ENCODE measurements at places on chromosomes 2 and 18.

GRCh38 chr18:13494871-13495445, 231.4 kb downstream of the FAM210A start:
- DNase-seq = no peak

- no peak for DNase-seq
Measured at GRCh38 chr2:233746475-233747282, 13.4 kb upstream of the UGT1A1 start.

GRCh38 chr2:227804975-227805374, 8.7 kb upstream of the CCL20 start:
- no peak for DNase-seq

DNA sequence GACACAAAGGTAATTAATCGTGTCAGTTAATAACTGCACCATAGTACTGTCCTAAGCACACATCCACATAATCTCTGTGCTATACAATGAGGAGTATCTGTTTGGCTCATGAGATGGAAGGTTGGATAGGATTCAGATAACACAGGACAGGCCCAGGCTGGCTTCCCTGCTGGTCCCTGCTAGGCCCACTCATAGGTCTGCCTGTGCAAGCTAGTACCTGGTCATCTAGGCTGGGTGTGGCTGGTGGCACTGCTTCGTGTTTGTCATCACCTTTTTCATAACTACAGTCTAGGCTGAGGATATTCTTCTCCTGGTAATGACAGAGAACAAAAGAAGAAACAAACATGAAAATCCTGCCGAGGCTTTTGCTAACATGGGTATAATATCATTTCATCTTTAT, 392.8 kb downstream of the TRIB2 start:
- DNase-seq = no peak

- DNase-seq = no peak
Measured at GRCh38 chr2:235825946-235826345, 332.1 kb downstream of the AGAP1 start.

DNA sequence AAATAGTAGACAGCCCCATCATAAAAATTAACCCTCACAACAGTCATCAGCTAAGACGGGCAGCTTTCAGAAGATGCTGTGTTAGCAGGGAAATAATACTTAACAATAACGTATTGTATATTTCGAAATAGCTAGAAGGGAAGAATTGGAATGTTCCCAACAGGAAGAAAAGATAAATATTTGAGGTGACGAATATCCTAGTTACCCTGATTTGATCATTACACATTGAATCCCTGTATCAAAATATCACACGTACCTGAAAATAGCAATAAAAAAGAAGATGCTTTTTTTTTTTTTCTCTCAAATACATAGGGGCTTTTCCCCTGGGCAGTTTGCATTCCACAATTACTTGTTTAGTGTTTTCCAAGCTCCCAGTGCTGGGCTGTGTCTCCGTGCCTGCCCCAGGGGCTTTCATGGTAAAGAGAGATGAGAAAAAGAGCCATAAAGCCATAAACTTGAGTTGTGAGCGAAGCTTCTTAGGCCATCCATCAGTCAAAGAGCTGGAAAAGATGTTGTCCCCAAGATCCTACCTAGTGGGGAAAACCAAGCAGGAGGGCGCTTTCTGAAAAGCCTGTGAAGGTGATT, 183.0 kb upstream of the REV1 start:
- DNase-seq = no peak

- no peak for DNase-seq
Measured at GRCh38 chr2:206324869-206325268, 50.4 kb downstream of the ZDBF2 start.

DNA sequence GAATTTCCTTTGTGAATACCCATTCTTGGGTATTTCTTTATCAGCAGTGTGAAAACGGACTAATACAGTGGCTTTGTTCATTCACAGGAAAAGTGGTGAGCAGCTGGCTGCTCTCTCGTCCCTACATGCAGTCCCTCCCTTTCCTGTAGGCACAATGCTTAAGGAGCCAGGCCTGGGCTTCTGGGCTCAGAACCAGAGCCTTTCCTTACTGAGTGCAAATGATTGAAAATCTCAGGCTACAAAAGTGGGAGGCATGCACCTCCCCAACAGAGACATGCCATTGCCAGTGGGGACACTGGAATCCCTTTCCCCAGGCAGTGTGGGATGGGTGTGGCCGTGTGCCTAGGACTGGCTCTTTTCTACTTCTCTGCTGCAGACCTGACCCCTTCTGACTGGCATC, 61.3 kb downstream of the MCFD2 start:
- no peak for DNase-seq

DNA sequence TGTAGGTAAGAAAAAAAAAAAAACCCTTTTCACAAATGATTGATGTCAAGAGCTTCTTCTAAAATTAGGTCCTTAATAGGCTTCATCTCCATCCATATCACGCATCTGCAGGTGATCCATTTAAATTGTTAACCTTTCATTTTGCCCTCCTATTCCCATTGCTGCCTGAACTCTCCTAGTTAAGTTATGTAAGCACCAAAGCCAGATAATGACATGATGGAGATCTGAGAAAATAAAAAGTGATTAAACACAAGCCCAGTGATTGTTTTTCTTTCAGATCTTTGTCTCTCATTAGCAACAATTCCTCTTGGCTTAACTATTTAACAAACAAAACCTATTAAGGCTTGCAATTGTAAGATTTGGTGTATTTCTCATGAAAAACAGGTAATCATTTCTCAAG, 20.0 kb downstream of the LANCL1 start:
- no peak for DNase-seq

DNA sequence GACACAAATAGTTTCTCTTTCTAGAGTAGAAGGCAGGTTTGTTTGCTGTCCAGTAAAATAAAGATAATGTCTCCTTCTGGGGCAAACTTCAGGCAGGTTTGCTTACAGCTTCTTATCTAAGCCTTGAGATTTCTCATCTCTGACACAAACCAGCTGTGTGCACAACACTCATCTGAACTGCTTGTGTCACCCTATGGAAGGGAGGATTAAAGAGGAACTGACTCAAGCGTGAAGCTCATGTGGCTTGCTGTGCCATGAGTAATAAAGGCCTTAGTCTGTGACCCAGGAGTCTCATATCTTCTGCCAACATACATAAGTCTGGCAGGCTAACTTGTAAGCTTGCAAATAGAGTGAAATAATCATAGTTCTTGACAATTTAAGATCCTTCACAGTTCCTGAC, 24.2 kb upstream of the CPO start:
- no peak for DNase-seq

DNA sequence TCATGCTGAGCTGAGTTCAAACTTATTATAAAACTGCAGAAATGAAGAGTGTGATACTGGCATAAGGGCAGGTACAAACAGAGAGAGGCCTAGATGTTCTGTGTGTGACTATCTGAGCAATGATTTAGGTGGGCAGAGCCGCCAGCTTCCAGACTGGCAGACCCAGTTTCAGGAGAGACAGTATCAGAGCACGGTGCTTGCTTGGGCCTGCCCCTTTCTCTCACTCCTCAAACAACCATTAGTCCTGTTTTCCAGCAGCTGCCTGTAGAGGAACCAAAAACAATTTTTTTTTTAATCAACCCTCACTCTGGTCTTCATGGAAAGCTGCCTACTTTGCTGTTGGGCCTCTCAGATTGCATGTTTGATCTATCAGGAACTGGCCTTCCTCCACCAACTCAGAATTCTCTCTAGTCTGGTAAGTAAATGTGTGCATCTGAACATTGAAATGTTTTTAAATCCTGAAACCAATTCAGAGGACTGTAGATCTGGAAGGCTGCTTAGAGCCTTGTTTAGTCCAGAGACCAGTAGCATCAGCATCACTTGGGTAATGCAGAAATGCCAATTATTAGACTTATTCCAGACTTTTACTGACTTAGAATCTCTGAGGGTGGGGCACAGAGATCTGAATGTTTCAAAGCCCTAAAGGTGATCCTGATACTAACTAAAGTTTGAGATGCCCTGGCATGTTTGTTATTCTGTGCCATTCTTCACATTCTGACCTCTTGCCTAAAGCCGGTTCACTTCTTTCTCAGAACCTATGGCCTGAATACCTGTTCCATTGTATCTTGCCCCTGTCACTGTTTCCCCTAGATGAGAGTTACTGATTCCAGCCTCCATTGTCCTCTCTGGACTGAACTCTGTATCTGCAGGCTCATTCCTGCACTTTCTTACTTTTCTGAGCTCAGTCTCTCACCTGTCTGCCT, 24.8 kb upstream of the CRIM1 start:
- no peak for DNase-seq

GRCh38 chr18:22469061-22469734, 51.5 kb upstream of the CTAGE1 start:
- no peak for DNase-seq

Measured in hematopoietic multipotent progenitor cell (in vitro differentiated cells).